Stimulated activated CD4-positive, alpha-beta T cell treated with anti-CD3 and anti-CD28 coated beads, TNF-alpha, amount 100 ng/mL, for 48 hours (primary cell): ENCODE measurements at places on chromosomes 3 and 15.

DNA sequence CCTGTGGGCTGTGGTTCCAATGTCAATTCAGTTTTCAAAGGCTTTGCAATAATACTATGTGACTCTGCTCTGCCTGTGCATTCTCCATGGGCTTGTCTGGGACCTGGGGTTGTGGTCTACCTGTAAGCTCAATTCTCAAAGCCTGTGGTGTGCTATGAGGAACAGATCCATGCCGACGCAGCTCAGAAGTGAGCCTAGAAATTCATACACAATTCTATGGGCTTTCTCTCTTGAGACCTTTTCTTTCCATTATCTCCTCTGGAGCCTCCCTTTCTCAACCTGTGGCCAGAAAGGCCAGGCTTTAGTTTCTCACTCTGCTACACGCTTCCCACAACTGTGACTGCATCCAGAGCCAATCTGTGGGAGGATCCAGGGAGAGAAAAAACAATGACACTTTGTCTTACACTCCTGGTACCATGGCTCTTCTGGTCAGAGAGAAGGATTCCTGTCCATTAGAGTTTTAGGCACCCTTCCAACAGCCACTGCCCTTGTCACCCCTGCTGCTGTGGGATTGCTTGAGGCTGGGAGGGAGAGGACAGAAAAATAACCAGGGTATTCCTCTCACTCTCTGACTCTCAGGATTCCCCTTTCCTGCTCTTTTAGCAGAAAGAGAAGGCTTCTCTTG, 34.1 kb upstream of the KLF13 start:
- no peak for DNase-seq

- DNase-seq: no peak
Measured at GRCh38 chr3:157667493-157667892, 164.3 kb upstream of the VEPH1 start.

- no peak for DNase-seq
Measured at GRCh38 chr3:131728898-131729642, 226.3 kb upstream of the MRPL3 start.

DNA sequence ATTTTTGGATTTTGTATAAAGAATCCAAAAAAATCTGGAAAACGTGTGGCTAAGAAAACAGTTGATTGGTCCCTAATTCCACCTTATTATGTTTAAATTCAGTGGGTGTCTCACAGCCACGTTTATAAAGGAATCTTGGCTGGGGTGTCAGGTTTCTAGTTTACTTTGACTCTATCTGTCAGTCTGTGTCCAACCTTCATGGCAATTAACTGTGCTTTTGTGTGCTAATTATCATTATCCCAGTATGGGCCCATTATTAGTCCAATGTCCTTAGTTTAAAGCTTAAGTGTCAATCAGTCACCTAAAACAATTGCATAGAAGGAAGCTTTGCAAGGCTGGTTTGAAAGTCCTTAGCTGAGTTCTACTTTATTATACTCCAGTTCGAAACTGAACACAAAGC, 3.7 kb upstream of the CNTN4 start:
- DNase-seq: no peak

DNA sequence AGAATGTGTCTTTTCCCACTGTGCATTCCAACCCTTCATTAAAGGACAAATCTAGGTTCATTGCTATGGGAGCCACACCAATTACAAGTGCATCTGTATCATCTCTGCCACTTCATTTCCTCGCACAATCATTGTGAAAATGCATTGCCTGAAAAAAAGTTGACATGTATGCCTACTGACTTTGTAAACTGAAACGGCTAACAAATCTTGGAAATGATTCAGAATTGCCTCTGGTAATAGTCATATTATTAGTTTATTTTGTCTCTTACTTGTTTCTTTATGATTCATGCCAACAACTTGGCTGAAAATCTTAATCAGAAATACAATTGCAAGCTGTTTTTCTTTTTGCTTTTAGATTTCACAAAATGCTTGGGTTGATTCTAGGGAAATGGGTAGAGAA, 497.1 kb downstream of the ZIC1 start:
- no peak for DNase-seq

DNA sequence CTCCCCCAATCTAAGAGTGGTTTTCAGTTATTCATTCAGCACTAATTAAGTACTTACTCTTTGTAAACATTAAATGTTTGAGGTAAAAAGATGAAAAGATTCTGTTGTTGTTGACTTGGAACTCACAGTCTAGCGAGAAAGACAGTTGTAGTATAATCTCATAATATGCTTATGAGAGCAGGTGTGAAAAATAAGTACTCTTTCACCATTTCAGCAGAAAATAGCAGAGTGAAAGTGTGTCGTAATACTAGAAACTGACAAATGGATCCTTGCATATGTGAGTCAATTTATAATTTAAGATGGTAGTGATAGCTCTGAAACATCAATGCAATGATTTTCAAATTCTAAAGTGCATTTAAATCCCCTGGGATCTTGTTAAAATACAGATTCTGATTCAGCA, 618.8 kb upstream of the CCDC54 start:
- no peak for DNase-seq

- DNase-seq: no peak
Measured at GRCh38 chr3:124843047-124843446, 44.1 kb downstream of the ITGB5 start.

GRCh38 chr3:117919621-117920020, 1115.0 kb downstream of the IGSF11 start:
- DNase-seq: no peak
